Activated T-cell treated with anti-CD3 and anti-CD28 coated beads, Interleukin-2, amount 50 U/mL, for 72 hours (primary cell): ENCODE measurements at places on chromosomes 4 and X.

DNA sequence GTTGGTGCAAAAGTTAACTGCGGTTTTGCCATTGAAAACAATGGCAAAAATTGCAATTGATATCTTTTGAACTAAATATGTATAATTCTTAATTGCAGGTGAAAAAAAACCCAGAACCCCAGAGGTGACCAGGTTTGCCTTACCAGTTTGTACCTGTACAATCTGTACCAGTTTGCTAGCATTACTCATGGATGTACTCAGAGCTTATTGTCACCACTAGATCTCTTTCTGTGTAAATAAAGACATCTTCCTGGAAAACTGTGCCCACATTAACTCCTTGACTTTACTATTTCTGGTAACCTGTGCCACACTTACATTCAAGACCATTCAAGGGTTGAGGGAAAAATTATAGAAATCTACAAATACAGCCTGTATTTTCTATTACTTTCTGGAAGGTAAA, 139.7 kb downstream of the ELOVL6 start:
- no peaks in the 10 kb centered on the region for H3K27me3 ChIP-seq
- peaks cover 42% of the 10 kb centered on the region for H3K4me1 ChIP-seq
- no peak for DNase-seq
- no peak overlapping the region for H3K4me3 ChIP-seq

DNA sequence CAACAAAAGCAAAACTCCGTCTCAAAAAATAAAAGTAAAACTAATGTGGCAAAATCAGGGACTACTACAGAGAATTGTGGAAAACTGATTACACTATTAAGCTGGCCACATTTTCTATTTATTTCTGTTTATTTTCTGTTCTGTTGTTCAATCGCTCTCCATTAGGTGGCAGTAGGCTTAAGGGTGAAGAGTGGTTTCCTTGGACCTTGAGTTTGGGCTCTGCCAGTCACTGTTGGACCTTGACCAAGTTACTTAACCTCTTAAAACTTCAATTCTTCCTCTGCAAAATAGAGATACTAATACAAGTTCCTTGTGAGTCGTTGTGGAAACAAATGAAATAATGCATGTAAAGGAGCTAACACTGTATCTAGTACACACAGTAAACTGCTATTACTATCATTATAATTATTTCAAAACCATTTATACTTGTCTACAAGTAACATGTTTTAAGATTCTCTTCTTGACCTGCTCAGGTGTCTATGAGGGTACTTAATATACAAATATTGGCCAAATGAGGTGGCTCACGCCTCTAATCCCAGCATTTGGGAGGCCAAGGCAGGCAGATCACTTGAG, 15.2 kb downstream of the HSD17B11 start:
- peaks cover 4% of the 10 kb centered on the region for H3K4me1 ChIP-seq
- no peaks in the 10 kb centered on the region for H3K27me3 ChIP-seq
- H3K36me3 ChIP-seq, result no peaks in the 10 kb centered on the region
- DNase-seq, result no peak

GRCh38 chr4:35695421-35695820, 548.9 kb downstream of the ARAP2 start:
- no peak overlapping the region for H3K27ac ChIP-seq
- no peaks in the 10 kb centered on the region for H3K4me1 ChIP-seq
- no peak for DNase-seq
- H3K36me3 ChIP-seq, result no peaks in the 10 kb centered on the region

DNA sequence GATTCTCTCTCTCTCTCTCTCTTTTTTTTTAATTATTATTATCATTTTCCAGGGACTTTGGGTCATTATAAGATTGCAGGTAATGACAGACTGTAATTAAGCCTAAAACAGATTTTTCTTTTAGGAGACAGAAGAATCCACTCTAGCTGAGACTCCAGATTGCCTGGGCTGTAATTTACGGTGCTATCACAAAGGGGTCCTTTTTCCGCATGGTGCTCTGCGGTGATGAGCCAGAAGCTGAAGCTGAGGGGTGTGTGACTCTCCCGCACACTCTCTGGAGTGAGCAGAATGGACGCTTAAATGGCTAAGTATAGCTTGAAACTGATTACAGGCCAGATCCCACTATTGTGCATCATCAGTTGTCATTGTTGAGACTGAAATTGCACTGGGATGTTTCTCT, 50.0 kb downstream of the LGI2 start:
- DNase-seq, result no peak
- H3K27me3 ChIP-seq, result peaks cover 26% of the 10 kb centered on the region
- no peak overlapping the region for H3K4me3 ChIP-seq
- no peaks in the 10 kb centered on the region for H3K4me1 ChIP-seq
- H3K27ac ChIP-seq, result no peak overlapping the region
- H3K36me3 ChIP-seq, result no peaks in the 10 kb centered on the region

GRCh38 chr4:98828801-98829200, 100.1 kb downstream of the EIF4E start:
- H3K27me3 ChIP-seq, result no peaks in the 10 kb centered on the region
- H3K27ac ChIP-seq, result no peak overlapping the region

DNA sequence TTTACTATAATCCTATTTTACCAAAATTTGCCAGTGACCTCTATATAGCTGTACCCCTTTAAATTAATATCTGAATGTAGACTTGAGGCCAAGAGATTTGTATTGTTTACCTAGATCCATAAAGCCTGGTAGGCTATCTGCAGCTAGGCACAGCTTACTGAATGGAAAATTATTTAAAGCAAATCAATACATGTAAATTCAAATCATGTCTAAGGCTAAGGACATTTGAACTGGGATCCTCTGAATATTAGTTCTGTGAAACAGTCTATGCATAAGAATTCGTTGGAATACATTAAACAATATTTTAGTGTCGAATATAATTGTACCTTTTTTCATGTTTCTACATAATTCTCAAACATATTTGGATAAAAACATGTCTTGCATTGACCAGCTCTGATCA, 1.6 kb downstream of the UGT2A3 start:
- no peak overlapping the region for H3K4me3 ChIP-seq
- DNase-seq, result no peak
- no peaks in the 10 kb centered on the region for H3K27me3 ChIP-seq
- no peaks in the 10 kb centered on the region for H3K4me1 ChIP-seq
- H3K27ac ChIP-seq, result no peak overlapping the region
- H3K36me3 ChIP-seq, result no peaks in the 10 kb centered on the region

- DNase-seq, result no peak
- no peak overlapping the region for H3K4me3 ChIP-seq
- no peaks in the 10 kb centered on the region for H3K27me3 ChIP-seq
- H3K4me1 ChIP-seq, result no peaks in the 10 kb centered on the region
- no peak overlapping the region for H3K27ac ChIP-seq
These were observed 217.0 kb downstream of the RAB28 start for GRCh38 chr4:13267091-13267490.
